ENCODE measurements at places on chromosomes 11 and 22.

- DNase-seq, result no peak
Measured at GRCh38 chr22:49047447-49047846, 780.2 kb downstream of the BRD1 start.

- DNase-seq, result no peak
Measured at GRCh38 chr11:103486604-103487003, 377.4 kb downstream of the DYNC2H1 start.

DNA sequence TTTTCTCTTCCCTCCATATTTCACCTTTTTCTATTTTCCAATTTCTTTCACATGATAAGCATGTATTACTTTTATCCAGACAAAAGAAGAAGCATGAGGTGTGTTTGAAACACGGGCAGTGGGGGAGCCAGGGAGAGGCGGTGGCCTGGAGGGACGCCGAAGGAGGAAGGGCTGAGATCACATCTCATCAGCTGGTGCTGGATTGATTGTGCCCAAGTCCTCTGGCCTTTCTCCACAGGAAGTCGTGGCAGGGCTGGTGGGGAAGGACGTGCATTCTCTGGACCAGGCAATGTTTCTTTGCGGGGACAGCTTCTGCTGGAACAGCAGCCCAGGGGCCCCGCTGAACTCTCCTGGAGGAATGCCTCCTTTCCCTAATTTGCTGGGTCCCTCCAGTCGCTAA is 82.9 kb downstream of the MIAT start:
- DNase-seq, result no peak

- no peak for DNase-seq
Measured at GRCh38 chr11:75557666-75558494, 4.2 kb upstream of the SERPINH1 start.

GRCh38 chr11:20085918-20086317 is 74.4 kb downstream of the DBX1 start:
- DNase-seq, result no peak

- no peak for DNase-seq
Measured at GRCh38 chr22:27175021-27175838, 517.8 kb downstream of the MIAT start.

DNA sequence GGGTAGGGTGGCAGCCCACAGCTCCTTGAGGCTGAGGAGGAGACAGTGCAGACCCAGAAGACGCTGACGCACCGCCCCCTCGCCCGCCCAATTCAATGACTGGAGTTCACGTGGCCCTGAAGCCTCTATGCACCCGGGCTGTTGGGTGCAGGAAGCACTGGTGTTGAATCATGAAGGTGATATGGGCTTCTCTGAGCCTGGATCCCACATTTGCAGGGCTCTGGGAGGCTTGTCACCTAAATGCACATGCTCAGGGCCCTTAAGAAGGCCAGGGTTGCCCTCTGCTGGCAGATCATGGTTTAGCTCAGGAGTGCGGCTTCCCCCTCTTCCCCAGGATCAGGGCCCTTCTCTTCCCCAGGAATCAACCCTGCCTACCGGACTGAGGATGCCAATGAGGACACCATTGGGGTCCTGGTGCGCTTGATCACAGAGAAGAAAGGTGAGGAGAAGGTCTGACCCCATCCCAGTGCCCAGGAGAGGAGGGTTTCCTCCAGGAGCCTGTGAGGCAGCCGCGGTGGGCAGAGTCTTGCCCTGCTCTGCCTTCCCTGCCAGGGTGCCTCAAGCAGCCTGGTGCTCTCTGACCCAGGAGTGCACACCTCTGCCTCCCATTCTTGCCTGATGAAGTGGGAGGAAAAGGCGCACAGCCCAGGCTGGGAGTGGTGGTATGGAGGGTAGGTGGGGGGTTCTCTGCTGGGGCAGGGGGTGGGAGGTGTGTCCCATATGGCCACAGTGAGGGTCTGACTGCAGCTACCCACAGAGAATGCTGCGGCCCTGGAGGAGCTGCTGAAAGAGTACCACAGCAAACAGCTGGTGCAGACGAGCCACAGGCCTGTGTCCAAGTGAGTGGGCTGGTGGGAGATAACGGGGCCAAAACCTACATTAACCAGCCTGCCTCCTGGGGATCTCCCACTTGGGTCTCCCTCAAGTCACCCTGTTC is 17.5 kb downstream of the RELT start:
- DNase-seq, result no peak

- no peak for DNase-seq
Measured at GRCh38 chr11:110077346-110077745, 15.8 kb upstream of the ZC3H12C start.

- DNase-seq, result no peak
Measured at GRCh38 chr22:23061471-23062280, 8.6 kb upstream of the GNAZ start.

GRCh38 chr11:68216171-68216938 is 3.3 kb upstream of the KMT5B start:
- no peak for DNase-seq

- DNase-seq, result no peak
Measured at GRCh38 chr11:109123816-109124787, 297.9 kb upstream of the C11orf87 start.

- DNase-seq, result no peak
Measured at GRCh38 chr11:75809991-75810390, 5.0 kb upstream of the UVRAG start.

GRCh38 chr22:23001463-23001862 is 68.9 kb upstream of the GNAZ start:
- DNase-seq, result no peak

GRCh38 chr11:73390601-73391565 is 14.7 kb downstream of the RELT start:
- no peak for DNase-seq

DNA sequence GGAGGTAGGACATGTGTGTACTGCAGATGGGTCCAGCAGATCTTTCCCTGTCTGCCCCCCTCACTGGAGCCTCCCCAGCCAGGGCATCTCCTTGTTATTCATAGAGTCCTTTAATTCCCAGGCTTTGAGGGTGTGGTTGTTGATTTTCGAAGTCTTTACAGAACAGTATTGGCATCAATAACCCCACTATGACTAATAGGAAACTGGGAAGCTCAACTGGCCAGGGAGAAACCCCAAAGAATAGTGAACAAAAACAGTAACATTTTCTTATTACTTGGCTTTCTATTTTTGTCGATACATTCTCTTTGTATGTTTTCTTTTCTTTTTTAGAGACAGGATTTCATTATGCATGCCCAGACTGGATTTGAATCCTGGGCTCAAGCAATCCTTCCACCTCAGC is 57.9 kb downstream of the NF2 start:
- no peak for DNase-seq

GRCh38 chr22:42878561-42879305 is 21.7 kb upstream of the ARFGAP3 start:
- no peak for DNase-seq

DNA sequence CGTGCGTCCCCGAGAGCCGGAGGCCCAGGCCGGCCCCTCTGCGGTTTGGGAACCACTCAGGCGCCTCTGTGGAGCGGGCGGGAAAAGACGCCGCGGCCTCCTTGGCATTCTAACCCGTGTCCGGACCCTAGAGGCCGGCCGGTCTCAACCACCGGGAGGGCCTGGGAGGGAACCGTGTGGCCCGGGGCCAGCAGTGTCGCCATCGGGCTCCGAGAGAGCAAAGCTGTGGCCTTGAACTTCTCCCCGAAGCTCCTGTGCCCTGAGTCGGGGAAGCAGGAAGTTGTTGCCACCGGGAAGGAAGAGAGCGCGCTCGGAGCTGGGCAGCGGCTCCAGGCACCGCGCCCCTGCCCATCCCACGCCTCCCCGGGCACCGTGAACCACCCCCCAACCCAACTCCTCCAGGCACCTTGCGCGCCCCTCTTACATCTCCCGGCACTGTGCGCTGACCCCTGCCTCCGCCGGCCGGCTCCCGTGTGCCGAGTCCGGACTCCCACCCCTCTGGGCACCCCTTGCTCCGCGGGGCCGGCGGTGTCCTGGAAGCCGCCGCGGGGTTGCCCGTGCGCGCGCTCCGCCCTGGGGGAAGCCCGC is 80.0 kb upstream of the PPARA start:
- DNase-seq, result peak; percentile 46

- DNase-seq, result no peak
Measured at GRCh38 chr22:39661842-39662685, 91.5 kb downstream of the CACNA1I start.

DNA sequence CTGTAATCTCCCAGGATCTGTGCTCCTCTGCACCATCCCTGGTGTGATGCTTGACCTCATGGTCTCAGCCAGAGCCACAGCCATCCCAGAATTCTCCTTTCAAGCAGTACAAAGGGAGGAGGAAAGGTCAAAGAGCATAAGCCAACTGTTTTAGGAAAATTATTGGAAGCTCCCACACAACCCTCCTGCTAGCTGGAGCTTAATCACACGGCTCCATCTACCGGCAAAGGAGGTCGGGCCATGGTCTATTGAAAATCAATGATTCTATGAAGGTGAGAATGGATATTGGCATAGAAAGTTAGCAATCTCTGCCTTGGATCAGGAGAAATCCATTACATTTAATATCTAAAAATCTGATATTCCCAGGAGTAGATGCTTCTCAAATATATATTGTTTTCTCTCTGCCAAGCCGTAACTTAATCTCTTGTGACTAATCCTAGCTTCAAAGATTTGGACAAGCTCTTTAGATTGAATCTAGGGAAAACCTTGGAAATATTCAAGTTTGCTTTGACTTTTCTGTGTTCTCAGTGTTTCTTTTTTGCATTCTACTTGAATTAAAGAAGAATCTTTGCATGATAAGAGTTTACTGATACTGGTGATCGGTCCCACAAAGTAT is 259.6 kb downstream of the NTM start:
- no peak for DNase-seq

DNA sequence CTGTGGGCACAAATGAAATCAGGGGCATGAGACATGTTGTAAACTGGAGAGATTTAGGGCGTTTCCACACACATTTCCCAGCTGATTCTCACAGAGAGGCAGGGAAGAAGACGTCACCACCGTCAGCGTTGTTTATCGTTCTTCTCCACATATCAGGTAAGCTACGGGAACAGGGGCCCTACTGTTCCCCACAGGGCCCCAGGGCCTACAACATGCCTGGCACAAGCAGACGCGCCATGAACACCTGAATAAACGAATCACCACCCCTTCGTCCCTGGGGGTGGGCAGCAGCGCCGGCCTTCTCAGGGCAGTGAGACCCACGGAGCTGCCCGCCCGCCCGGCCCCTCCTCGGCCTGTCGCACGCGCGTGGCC is 342 bp downstream of the EFCAB6 start:
- no peak for DNase-seq

DNA sequence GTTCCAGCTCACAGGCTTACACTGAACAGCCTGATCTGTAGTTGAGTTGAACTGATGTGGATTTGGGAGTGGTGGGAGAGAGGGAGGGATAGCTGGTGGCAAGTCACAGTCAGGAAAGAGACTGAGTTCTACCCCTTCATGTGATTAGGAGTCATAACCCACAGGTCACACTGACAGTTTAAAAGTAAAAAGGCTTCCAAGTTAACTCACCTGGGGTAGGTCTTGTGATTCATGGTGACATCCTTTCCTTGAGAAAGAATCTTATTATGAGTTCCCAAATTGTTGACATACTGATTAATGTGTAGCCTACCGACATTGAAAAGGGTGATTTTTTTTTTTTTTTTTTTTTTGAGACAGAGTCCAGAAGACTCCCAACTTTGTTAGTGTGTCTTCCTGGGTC is 5.4 kb downstream of the IZUMO1R start:
- no peak for DNase-seq

DNA sequence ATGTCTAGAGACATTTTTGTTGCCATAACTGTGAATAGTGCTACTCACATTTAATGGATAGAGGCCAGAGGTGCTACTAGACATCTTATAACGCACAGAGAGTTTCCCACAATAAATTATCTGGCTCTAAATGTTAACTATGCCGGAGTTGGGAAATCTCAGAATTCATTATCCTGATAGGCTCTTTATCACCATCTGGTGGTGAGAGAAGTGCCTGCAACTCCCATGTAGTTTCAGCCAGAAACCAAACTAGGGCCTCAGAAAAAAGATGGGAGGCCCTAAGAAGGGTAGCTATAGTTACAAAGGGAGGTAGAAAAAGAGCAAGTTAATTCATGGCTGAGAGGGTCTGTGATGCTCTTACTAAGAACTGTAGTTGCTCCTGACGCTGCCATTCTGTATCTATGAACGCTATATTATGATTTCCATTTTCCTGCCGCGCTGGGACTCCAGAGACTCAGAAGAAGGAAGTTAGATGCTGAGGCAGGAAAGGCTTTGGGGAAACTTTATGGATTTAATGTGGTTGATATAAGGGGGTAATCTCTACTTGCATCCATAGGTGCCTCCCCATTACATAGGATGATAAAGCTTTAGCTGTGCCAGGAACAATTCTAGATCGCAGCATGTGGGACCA is 22.9 kb upstream of the MRPL17 start:
- DNase-seq, result no peak

DNA sequence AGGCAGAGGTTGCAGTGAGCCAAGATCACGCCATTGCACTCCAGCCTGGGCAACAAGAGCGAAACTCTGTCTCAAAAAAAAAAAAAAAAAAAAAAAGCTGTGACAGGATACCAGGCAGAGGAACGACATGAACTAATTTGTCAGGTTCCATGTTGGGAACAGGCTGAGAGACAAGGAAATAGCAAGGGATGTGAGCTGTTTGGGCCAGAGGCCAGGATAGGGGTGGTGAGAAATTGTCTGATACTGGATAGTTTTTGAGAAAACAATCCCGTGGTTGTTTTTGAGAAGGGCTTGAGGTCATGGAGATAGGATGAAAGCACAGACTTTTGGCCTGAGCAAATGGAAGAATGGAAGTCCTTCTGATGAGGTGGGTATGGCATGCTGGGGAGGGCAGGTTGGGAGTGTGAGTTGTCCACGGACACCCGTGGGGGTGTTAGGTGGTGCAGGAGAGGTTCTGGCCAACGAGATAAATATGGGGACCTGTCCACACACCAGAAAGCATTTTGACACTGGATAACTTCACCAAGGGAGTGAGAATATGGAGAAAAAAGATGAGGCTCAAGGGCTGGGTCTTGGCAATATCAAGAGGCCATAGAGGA is 13.7 kb downstream of the PIWIL3 start:
- no peak for DNase-seq

- DNase-seq, result no peak
Measured at GRCh38 chr11:45379162-45379863, 93.2 kb upstream of the SYT13 start.

DNA sequence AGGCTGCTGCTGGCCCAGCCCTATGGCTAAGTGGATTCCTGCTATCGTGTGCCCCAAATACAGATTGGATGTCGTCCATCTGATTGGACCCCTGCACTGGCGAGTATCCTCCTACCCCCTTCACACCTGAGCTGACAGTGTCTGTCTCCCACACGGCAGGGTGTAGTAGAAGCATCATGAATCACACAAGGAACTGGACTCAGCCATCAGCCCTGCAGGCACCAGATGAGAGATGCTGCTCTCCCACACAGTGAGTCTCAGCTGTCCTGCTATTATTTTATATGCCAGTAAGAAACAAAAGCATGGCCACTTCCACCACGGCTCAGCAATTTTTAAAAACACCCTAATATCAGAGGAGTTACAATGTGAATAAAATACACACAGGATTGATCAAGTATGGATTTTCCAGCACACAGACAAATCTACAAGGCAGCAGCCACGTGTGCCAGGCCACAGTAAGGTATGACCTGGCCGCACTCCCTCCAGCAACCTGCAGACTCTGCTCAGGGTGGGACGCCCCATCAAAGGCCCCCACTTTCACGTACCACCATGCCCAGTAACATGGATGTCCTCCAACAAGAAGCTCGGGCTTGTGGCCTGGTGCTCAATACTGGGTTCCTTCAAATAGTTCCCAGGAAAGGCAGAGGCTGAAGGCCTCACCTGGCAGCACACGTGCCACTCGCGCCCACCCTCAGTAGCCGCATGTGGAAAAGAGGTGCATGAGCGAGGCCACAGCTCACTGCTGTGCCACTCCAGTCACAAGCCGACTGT is 16.4 kb upstream of the SLC25A1 start:
- DNase-seq, result no peak
